Kidney (tissue), 22 donors: ENCODE measurements at places on chromosomes 13 and 19. TPM values are rescaled to one million over a fixed set of nuclear protein-coding genes. Genes with fewer than 3 reads are reported as not detected.

DNA sequence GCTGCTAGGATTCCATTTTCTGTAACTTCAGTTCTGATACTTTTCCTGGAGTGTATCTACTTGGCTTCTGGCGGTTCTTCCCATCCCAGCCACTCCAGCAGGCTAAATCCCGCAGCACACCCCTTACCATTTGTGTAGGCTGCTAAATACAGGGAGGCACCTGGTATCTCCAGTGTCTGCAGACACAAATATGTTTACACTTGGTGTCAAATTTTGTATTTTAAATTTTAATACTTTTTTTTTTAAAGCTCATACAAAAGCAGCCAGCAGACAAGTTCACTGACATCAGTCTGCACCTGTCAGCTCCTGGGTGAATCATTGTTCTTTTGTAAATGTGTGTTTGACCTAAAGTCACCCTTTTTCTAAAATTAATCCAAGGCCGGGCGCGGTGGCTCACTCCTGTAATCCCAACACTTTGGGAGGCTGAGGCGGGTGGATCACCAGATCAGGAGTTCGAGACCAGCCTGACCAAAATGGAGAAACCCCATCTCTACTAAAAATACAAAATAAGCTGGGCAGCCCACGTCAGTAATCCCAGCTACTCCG, 3.4 kb upstream of the ZSCAN4 start:
- no peak for DNase-seq

DNA sequence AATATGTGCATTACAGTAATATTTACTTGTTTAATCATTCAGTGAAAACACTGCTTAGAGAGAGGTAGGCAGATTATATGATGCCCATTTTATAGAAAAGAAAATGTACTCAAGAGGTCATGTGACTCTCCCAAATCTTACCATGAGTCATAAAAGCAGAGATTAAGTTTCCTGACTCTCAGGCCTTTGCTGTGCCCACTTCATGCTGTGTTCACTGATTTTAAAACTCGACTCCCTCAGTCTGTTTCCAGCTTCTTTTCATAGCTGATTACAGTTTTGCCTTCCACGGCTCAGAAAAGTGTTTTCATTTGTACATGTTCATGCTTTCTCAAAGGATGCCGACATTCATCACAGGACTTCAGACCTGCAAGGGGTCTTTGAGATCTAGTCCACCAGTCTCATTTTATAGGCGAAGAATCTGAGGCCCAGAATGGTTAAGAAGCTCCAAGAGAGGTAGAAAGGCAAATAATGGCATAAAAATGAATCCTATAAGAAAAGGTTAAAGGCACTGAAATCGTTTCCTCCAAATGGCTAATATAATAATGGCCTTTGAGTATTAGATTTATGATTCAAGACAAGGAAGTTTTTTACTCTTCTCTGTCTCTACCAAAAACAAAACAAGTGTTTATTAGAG, 9.0 kb upstream of the IPO5 start:
- DNase-seq, result no peak

DNA sequence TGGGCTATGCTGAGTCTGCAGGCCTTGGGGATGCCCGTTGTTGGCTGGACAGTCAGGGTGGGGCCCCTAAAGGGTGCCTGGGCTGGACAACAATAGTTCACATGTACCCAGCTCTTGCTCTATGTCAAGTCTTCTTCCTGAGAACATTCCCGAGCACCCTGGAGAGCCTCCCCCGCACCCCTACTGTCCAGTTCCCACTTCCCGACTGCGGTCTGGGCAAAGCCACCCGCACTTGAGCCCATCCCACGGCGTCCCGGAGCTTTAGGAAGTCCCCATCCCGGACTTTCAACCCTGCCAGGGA, 1.1 kb upstream of the MPND start:
- no peak for DNase-seq

- DNase-seq, result no peak
These were observed 126.6 kb downstream of the HS6ST3 start for GRCh38 chr13:96216543-96216942.

- no peak for DNase-seq
These were observed 24.7 kb downstream of the SUCLA2 start for GRCh38 chr13:47976325-47976724.

- DNase-seq, result no peak
These were observed 40.2 kb downstream of the CCNE1 start for GRCh38 chr19:29851769-29852521.

GRCh38 chr19:28569132-28570131, 643.5 kb downstream of the UQCRFS1 start:
- DNase-seq, result no peak

- DNase-seq, result no peak
These were observed 52.8 kb downstream of the SPTBN4 start for GRCh38 chr19:40519352-40520322.

DNA sequence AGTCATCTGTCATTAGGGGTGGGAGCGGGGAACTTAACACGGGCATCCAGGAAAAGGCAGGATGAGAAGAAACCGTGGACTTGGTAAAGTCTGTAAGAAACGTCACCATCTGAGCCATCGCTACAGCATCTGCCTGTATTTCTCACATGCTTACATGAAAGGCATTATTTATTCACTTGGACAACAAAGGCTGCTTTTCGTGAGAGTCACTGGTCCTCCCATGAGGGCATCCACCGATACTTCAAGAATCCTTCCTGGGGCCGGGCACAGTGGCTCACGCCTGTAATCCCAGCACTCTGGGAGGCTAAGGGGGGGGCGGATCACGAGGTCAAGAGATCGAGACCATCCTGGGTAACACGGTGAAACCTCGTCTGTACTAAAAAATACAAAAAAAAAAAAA, 16.1 kb downstream of the ZNF446 start:
- no peak for DNase-seq

DNA sequence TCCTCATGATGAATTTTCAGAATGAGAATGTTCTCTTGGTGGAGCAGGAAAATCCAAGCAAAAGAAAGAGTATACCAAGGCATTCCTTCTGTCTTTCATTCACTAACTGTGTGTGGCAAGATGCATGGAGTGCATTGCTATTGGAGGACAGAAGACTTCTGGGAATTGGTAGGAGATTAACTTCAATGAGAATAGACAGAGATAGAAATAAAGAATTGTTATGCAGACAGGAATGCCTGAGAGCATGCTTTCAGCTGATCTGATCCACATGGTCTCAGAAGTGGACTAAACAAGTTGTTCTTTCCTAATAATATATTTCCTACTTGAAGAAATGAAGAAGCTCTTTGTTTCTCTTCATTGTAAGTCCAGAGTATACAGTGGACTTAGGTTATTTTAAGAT, 303.6 kb downstream of the MYO16 start:
- no peak for DNase-seq

DNA sequence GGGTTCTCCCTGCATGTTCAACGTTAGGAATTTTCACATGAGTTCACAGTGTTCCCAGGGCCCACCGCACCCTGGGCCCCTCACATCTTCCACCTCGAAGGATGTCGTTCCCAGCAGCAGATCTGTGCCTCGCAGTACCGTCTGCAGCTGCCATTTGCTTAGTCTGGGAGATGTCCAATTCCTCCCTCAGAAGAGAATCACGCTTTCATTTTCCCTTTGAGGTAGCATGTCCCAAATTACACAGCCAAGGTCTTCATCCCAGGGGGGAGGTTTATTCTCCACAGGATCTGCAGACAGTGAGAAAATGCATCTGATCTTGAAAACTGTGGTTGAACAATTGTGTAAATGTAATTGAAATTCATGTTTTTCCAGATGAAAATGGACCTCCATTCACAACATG, 150.2 kb downstream of the DCT start:
- no peak for DNase-seq

DNA sequence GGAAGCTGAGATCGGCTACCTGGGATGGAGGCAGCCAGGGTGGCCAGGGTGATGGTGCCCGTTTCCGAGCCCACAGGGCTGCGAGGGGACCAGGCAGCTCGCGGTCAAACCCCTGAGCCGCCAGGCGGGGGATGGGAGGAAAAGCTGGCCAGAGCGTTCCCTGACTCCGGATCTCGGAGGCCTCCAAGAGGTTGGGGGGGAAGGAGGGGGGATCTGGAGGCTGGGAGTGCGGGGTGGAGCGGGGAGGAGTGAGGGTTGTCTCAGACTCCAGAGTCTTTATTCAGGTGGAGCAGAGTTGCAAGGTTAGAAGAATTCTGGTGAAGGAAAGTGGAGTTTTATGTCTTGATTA, 1.1 kb downstream of the CACNG7 start:
- DNase-seq, result no peak

GRCh38 chr19:35021596-35021995, 8.7 kb upstream of the SCN1B start:
- DNase-seq, result no peak

- DNase-seq, result peak; percentile 70
These were observed 953 bp downstream of the DZIP1 start for GRCh38 chr13:95643571-95643935.

DNA sequence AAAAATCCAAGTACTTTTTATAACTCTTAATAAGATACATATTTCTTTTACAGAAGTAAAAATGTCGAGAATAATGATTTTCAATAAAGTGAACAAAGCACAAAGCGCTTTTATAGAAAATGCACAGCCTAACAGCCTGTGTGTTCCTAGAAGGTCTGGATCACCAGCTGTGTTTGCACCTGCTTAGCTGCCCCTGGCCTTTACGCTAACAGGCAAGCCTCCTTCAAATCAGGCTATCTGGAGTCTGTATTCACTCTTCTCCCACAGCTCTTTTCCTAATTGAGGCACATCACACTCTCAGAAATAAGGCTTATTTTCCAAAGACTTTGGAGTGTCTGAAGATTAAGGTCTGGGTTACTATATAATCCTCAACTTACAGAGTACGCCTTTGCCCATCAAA, 183.1 kb downstream of the LHFPL6 start:
- DNase-seq, result no peak

- no peak for DNase-seq
These were observed 121.6 kb upstream of the FRY start for GRCh38 chr13:31909864-31910551.

DNA sequence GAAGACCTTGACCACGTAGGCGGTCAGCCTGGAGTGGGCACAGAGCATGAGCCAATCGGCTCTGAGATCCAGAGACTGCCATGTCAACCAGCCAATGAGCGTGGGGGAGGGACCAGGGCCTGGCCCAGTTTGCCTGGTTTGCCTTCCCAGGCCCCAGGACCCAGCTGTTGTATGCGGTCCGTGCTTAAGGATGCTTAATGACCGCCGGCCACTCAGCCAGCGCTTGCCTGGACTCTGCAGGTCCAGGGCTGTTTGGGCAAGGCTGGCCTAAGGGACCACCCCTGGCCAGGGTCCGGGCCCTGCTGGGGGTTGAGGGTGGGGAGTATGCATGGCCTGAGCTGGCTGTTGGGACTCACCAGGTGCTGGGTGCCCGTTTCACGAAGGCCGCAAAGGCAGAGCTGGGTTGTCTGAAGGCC, 23.1 kb upstream of the TNFSF14 start:
- no peak for DNase-seq

- no peak for DNase-seq
These were observed 363.6 kb upstream of the NBEA start for GRCh38 chr13:34578471-34578870.

Gene CRB3
- polyA plus RNA-seq, result 51.9 TPM

Gene TLE2
- polyA plus RNA-seq, result 28.2 TPM

Gene TEKTIP1
- polyA plus RNA-seq, result 1.2 TPM

Gene CAPS
- polyA plus RNA-seq, result 53.0 TPM

Gene CDADC1
- 12.2 TPM for polyA plus RNA-seq
